Fibroblast of lung (primary cell): ENCODE measurements at places on chromosomes 16 and 17. TPM values are rescaled to one million over a fixed set of nuclear protein-coding genes. Genes with fewer than 3 reads are reported as not detected.

DNA sequence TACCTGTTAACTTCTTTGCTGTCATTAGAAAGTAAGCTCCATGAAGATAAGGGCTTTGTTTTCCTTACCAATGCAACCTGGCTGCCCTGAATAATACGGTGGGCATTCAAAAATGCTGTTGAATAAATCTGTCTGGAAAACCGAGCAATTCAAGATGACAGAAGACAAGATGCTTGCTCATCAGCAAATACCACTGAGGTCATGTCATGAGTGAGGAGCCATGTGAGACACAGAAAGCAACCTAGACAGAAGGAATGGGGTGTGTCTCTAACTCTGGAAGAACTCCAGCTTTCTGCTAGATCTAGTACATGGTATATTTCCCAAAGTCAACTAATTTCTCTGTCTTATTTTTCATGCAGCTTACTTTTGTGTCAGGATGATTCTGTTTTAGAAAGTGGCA is 64.2 kb downstream of the STH start:
- no peak overlapping the region for H3K27ac ChIP-seq
- no peak overlapping the region for H3K4me3 ChIP-seq
- H3K27me3 ChIP-seq = no peaks in the 10 kb centered on the region
- H3K36me3 ChIP-seq = peaks cover 6% of the 10 kb centered on the region

- H3K36me3 ChIP-seq = no peaks in the 10 kb centered on the region
- no peak for DNase-seq
- peak within 1 kb of the TSS; percentile 86 for H3K4me3 ChIP-seq
- H3K4me1 ChIP-seq = peaks cover 4% of the 10 kb centered on the region
- peak within 1 kb of the TSS; percentile 95 for H3K27ac ChIP-seq
Measured at GRCh38 chr16:67528222-67528869, at the start of gene RIPOR1. TSS of gene RIPOR1 (plus strand) at chr16:67528829. CDS start at chr16:67538447, 9,618 bp downstream.

DNA sequence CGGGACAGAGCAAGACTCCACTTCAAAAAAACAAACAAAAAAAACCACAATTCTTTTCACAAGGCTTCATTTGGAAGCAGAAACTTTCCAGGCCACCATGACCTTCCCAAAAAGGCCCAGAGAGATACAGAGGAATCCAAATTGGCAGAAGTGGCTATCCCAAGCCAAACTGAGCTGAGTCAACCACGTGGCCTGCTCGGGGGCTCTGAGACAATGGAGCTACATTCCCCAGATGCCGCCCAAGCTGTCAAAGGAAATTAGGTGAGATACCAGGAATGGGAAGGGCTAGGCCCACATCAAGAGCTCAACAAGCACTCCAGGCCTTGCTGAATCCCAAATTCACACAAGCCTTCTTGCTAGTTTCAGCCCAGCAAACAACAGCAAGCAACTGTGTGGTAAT is 5.7 kb upstream of the EXOSC6 start:
- no peak overlapping the region for H3K27ac ChIP-seq
- DNase-seq = no peak
- no peaks in the 10 kb centered on the region for H3K27me3 ChIP-seq
- H3K4me3 ChIP-seq = no peak overlapping the region

The NEUROD2 gene
- polyA plus RNA-seq = not detected in 2 replicates

The HAP1 gene
- polyA plus RNA-seq = 0.01 and 0.02 TPM in 2 replicates

The ERAL1 gene
- polyA plus RNA-seq = 39.0 and 55.7 TPM in 2 replicates

The KRTAP2-3 gene
- polyA plus RNA-seq = 0.84 and 2.6 TPM in 2 replicates
